ENCODE measurements at places on chromosomes 13 and 19.

DNA sequence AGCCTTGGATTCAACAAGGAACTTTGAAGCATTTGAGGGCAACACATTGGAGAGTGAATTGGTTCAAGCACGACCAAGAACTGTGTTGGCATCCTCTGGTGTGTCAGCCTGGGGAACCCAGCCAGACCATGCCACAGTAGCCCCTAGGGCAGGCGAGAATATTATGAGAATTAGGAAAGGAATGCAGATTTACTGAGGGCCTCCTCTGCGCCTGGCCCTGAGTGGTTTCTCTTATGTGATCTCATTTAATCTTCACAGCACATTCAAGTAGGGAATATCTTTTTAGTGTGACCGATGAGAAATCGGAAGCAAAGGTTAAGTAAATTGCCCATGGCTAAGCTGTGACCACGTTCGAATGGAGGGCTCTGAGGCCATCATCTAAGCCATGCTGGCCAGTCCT lies 15.3 kb upstream of the ERICH6B start:
- DNase-seq, result no peak

DNA sequence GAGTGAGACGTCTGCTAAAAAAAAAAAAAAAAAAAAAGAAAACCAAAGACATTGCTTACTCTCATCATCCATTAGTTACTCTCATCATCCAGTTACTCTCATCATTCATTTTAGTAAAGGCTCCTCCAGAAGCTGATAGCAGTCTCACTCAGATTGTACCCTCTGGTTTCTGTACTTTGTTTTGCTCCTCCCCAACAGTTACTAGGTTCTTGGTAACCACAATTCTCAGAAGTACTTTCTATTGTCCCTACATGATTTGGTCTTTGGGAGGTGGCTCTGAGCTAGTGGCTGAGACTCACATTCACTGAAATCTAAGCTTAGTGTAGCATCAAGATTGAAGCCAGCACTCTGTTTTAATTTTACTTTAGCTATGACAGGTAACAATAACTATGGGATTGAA lies 14.3 kb downstream of the ERICH4 start:
- DNase-seq, result no peak

- peak; percentile 58 for DNase-seq
Observed at GRCh38 chr19:54448040-54448773, 792 bp upstream of the LENG8 start.

GRCh38 chr13:92407858-92408257 lies 818.7 kb upstream of the GPC6 start:
- no peak for DNase-seq

DNA sequence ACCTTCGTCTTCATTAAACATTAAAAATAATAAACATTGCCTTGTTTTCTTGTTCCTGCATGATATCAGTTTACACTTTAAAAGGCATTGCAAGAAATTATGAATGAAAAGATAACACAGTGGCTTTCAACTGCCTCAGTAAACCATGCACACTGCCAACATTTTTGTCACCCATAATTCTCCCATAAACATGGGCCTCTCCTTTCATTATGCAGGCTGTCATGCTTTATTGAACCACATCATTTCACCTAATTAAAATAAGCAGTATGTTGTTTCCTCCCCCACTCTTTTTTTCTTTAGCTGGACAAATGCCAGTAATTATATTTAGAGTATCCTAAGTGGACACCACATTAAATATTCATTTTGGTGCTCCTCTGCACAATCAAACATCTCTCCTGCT lies 1566.5 kb upstream of the SLC10A2 start:
- DNase-seq, result peak; percentile 85

DNA sequence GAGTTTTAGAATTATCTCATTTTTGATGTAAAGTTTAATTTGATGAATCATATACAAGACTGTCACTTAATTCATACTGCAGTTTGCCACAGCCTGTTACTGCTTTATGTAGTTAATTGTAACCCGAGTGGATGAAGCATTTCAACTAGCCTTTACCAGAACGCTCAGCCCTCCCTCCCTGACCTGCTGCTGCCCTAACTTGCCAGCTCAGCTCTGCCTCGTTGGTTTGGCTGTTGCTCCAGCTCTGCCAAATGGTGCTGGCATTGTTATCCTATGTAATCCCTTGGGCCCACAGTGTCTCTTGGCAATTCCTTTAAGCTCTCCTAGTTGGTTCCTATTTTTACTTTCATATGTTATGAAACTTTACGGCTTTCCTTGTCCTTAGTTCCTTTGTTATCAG lies 113.3 kb downstream of the LMO7 start:
- peak; percentile 49 for DNase-seq

- DNase-seq, result no peak
Observed at GRCh38 chr13:50522506-50522905, 321.0 kb downstream of the DLEU7 start.

DNA sequence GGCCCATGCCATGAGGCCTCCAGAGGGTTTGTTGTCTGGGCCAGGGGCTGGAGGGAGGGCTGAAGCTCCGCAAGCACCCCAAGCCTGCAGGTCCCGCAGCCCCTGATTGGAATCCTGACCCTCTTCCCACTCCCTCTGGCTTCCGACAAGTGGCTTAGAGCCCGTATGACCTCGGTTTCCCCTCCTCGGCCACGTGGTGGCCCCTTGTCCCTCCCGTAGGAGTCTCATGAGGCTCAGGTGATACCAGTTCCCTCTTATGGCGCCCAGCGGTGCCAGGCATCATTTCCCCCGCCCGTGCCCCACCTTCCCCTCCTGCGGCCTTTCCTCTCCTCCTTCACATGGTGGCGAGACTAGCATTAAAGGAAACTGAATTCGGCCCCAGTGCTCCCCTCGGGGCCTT lies 6.1 kb downstream of the THOP1 start:
- DNase-seq, result no peak

GRCh38 chr13:29125934-29126424 lies 305.8 kb downstream of the MTUS2 start:
- DNase-seq, result no peak

GRCh38 chr13:50584856-50585580 lies 258.5 kb downstream of the DLEU7 start:
- no peak for DNase-seq

GRCh38 chr13:32105653-32106313 lies 74.2 kb downstream of the FRY start:
- DNase-seq, result no peak

GRCh38 chr13:39510316-39510695 lies 92.7 kb downstream of the LHFPL6 start:
- DNase-seq, result peak; percentile 76

GRCh38 chr19:18269070-18269723 lies 5.1 kb downstream of the IQCN start:
- no peak for DNase-seq

DNA sequence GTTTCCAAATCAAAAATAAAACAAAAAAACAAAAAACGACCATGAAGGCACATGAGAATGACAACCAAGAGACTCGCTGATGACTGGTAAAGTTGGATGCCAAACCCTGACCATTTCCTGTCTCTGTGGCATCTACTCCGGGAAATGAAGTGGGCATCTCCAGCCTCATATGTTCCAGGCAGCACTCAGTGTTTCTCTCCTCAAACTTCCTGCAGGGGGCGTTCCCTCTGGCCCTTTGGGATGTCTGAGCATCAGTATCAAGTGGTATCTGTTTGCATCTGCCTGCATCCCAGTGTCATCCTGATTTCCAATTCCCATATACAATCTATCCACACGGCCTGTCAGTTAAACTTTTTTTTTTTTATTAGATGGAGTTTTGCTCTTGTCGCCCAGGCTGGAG lies 9.8 kb upstream of the SIGLEC12 start:
- no peak for DNase-seq

- peak; percentile 69 for DNase-seq
Observed at GRCh38 chr19:8526345-8527091, 12.6 kb upstream of the ZNF414 start.

GRCh38 chr13:113495494-113496210 lies 5.1 kb upstream of the DCUN1D2 start:
- DNase-seq, result no peak

DNA sequence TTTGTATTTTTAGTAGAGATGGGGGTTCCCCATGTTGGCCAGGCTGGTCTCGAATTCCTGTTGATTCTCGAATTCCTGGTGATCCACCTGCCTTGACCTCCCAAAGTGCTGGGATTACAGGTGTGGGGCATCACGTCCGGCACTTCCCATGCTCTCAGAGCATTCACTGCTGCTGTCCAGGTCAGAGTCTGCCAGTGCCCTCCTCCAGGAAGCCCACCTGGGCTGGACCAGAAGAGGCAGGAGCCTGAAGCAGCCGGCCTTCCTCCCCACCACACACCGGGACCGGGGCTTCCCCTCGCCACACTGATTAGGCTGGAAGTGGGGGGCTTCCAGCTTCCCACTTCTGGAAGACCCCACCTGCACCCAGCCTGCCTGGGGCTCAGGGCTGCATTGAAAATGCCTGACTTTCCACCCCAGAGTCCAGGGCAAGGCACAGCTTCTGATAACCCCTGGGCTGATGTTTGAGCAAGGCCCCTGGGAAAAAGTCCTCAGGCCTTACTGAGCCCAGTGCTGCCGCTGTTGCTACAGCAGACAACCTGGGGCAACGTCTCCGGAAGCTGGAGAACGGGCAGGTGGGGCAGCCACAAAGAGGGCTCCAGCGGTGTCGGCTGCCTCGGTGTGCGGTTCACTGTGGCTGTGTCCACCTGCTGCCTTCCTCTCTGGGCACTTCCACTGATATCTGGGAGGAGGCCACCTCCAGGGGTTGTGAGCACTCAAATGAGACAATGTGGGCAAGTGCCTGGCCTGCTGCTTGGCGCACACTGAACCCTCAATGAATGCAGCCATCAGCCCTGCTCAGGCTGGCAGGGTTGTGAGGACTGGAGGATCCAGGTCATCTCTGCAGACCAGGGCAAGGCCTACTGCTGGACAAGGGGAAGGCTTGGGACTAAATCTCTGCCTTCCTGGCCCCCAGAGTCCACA lies 22.6 kb downstream of the CEBPA start:
- DNase-seq, result peak; percentile 11

DNA sequence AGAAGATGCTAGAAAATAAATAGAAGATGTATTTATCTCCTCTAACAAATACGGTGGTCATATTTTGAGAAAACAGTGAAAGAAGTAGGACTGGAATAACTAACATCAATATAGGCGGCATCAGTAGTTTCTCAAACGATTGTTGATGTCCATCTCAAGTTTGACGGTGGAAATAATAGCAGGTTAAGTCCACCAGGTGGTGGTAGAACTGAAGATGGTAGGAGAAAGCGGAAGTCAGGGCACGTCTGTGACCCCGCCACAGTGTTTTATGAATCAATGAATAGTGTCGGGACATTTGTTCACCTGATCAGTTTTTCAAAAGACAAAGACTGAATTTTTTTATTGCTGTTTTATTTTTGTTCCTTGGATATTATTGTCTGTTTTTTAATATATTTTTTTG lies 706.4 kb upstream of the SLC10A2 start:
- DNase-seq, result peak; percentile 4

- DNase-seq, result peak; percentile 64
Observed at GRCh38 chr19:19627621-19628500, at the start of gene LPAR2. TSS of gene LPAR2 (minus strand) at chr19:19628220. CDS start at chr19:19627275, 945 bp downstream.

DNA sequence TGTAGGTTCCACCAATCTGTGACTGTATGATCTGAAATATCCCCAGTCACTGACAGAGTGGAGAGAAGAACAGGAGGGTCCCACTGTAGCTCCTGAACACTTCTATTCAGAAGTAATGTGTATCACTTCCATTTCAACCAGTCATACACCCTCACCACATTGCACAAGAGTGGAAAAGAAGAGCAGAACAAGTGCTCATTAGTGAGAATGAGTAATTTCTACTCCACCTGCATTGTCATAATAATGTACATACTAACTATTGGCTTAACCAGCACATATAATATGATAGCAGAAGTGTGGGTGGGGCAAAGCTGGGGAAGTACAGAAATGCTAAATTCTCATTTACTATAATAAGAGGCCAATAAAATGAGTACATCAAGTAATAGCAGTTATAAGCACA lies 342.7 kb downstream of the LMO7 start:
- no peak for DNase-seq

DNA sequence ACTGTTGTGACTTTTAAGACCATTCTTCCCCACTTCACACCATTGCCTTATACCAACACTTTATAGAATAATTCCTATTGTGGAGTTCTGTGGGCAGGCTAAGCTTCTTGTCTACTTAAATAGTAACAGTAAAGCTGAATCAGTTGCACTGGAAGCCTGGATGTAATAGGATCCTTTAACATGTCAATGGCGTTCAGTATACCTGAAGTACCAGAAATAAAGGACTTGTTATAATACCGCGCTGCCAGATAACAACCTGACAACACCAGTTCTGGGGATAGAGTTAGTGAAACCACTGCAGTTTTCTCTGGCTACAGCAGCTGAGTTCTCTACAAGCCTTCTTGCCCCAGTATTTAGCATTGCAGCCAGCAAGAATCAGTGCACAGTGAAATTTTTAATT lies 52.0 kb upstream of the TNFRSF19 start:
- DNase-seq, result no peak

- DNase-seq, result no peak
Observed at GRCh38 chr19:367963-368629, 23.5 kb upstream of the MIER2 start.

DNA sequence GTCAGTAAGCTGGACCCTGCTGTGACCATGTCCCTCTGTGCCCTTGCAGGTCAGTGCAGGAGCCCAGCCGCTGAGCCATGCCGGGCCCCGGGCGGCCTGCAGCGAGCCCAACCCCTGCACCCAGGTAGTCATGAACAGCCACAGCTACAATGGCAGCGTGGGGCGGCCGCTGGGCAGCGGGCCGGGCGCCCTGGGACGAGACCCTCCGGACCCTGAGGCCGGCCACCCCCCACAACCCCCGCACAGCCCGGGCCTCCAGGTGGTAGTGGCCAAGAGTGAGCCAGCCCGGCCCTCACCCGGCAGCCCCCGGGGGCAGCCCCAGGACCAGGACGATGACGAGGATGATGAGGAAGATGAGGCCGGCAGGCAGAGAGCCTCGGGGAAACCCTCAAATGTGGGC lies 6.9 kb downstream of the KCNN1 start:
- DNase-seq, result no peak

DNA sequence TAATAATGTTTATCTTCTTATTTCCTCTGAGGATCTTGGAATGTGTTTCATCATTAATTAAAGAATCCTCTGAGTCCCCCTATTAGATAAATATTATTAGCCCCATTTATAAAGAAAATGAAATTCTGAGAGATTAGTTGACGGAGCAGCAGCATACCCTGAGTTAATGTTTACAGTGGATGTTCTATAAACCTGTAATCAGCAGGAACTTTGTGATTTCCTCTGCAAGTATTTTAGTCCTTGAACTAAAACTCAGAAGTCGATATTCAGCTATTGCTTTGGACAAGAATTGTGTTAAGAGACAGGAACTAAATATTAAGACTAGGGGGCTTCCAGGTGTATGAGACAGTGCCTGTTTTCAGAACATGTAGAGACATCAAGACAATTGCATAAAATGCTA lies 243.3 kb downstream of the DCT start:
- DNase-seq, result no peak

DNA sequence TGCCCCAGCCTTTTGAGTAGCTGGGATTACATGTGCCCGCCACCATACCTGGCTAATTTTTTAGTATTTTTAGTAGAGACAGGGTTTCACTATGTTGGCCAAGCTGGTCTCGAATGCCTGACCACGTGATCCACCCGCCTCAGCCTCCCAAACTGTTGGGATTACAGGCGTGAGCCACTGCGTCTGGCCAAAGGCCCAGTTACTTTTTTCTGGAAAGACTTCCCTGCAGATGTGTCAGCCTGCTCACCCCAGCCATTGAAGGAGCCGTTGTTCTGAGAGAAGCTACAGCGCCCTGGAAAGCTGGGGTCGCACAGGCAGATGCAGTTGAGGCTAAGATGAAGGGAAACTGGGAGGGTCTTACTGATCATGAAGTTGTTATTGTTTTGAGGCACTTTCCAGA lies 7.9 kb upstream of the ZNF626 start:
- DNase-seq, result no peak

- no peak for DNase-seq
Observed at GRCh38 chr13:98511435-98511834, 65.5 kb downstream of the STK24 start.
